ENCODE measurements at places on chromosomes 3 and 15.

- no peak for DNase-seq
These were observed 1043.6 kb downstream of the DIPK2A start for GRCh38 chr3:145015253-145015652.

DNA sequence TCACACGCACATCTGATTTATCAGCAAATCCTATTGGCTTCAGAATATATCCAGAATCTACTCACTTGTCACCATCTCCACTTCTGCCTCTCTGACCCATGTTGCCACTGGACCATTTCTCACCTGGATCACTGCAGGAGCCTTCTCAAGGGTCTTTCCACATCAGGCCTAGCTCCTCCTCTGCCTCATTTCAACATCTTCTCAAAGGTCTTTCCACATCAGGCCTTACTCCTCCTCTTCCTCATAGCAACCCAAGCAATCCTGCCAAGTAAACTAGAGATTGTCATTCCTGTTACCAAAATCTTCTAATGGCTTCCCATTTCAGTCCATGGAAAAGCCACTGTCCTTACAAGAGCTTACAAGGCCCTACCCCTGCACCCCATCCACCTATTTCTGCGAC, 18.0 kb upstream of the DUT start:
- DNase-seq = no peak

- DNase-seq = no peak
These were observed 339.5 kb upstream of the DNAJC19 start for GRCh38 chr3:181329024-181329423.

- no peak for DNase-seq
These were observed 36.0 kb upstream of the IDH2 start for GRCh38 chr15:90138071-90138833.

GRCh38 chr3:38264779-38265178, 833 bp upstream of the SLC22A13 start:
- DNase-seq = no peak

DNA sequence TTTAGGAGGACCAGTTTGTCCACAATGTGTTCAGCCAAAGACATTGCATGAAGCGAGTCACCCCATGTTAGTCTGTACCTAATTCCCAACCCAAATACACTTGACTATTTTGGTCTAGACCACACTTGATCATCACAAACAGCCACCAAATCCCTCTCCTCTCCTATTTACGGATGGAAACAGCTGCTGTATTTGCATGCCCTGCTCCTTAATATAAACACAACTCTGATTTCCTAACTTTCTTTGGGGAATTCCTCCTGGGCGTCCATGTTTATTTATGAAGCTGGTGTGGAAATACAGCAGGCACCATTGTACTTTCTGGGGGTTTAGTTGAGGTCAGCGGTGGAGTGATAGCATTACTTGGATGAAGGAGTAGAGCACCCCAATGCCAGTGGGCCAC, 235.2 kb downstream of the TLE3 start:
- no peak for DNase-seq

DNA sequence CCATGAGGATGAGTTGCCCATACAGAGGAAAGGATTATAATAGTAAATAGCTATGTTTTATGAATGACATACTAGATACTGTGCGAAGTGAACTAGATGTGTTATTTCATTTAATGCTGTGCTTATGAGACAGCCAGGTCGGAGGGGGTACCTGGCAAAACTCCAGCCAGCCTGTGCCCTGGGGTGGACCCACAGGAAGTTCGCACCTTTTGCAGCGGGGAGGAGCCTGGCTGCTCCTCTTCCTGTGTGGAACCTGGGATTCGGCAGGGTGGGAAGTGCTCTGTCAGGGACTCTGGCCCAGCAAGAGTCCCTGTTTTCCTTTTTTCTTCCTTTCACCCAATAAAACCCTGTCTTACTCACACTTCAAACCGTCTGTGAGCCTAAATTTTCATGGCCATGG, 452.2 kb downstream of the IL5RA start:
- DNase-seq = no peak

- DNase-seq = no peak
These were observed 35.9 kb upstream of the IREB2 start for GRCh38 chr15:78402061-78402610.

DNA sequence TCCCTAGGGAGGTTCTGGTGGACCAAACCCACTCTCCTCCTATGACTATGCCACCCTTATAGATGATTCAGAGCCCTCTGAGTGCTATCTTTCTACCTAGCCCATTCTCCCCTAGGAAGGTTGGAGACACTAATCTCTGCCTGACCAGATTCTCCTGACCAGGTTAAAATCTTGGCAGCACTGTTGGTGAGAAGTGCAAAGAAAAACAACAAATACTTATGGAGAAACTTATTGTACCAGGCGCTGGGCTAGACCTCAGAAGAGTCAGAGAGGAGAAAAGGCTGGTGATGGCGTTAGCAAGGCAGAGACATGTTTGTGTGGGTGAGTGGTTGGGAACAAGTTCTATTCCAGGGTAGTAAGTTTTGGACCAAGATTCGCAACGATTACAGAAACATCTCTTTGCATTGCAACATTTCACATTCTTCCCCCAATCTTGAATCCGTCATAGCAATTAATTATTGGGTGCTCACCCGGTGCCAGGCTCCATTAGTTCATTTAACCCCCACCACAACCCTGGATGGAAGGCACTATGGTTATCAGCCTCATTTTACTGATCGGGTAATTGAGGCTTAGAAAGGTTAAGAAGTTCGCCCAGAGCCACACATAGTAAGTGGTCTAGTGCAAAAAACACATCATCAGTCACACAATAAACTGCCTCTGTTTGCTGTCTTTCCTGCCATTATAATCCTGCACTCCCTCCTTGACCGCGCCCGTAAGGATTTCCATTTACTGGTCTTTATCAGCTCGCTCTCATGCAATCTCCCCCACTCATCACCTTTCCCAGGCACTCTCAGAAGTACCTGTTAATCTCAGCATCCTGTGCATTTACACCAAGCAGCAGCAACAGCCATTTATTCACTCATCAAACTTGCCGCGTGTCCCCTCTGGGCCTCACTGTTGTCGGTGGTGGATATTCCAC, 655 bp upstream of the TSPAN3 start:
- no peak for DNase-seq

DNA sequence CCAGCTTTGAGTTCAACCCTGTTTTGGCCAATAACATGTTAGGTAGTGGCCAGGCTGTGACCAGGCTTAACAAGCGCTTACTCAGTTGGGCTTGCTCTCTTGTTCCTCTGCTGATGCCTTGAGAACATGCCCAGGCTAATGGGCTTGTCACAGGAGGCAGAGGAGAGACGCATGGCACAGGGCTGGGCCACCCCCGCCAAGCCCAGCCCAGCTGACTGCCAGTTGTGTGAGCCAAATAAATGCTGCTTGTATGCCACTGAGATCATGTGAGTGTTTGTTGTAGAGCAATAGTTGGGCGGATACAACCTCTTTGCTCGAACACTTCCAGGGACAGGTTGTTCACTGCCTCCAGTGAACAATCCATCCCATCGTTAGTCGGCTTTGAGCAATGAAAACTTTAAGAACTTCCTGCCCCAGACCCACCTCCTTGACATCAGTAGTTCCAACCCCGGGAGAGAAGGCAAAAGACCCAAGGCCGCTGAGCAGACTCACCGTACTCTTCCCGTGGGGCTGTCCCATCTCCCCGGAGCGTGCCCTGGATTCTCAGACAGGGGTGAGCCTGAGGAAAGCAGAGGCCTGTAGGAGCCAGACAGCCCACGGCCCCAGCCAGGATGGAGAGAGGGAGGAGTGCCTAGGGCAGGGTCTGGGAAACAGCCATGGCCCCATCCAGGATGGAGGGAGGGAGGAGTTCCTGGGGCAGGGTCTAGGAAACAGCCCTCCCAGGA, 4.1 kb downstream of the PLA2G4F start:
- no peak for DNase-seq

- no peak for DNase-seq
These were observed 48.4 kb downstream of the ARHGEF3 start for GRCh38 chr3:56753206-56753820.

- DNase-seq = no peak
These were observed 258.9 kb downstream of the UACA start for GRCh38 chr15:70504299-70504951.
